ENCODE measurements at places on chromosomes 1 and 21.

DNA sequence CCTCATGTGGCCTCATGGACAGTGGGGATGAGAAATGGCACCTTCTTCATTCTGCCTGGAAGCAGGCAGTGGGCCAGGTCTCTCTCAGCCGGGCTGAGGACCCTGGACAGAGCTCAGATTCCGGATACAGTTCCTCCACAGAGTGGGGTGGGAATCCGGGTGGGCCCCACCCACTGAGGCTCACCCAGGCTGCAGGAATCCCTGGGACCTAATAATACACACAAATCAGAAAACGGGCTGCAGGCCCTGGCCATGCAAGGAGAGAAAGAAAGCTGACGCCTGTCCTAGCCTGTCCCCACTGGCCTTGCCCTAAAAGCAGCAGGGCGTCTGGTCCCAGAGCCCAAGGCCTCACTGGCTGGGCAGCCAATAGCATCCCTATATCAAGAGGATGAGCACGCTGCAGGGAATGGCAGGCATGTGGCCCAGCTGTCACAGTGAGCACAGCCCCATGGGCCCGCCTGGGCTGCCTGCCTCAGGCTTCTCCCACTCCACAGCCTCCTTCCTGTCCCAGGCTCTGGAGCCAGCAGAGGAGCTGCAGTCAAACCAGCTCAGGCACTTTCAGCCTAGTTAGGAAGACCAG is 25.3 kb downstream of the ACTA1 start:
- no peak for DNase-seq

DNA sequence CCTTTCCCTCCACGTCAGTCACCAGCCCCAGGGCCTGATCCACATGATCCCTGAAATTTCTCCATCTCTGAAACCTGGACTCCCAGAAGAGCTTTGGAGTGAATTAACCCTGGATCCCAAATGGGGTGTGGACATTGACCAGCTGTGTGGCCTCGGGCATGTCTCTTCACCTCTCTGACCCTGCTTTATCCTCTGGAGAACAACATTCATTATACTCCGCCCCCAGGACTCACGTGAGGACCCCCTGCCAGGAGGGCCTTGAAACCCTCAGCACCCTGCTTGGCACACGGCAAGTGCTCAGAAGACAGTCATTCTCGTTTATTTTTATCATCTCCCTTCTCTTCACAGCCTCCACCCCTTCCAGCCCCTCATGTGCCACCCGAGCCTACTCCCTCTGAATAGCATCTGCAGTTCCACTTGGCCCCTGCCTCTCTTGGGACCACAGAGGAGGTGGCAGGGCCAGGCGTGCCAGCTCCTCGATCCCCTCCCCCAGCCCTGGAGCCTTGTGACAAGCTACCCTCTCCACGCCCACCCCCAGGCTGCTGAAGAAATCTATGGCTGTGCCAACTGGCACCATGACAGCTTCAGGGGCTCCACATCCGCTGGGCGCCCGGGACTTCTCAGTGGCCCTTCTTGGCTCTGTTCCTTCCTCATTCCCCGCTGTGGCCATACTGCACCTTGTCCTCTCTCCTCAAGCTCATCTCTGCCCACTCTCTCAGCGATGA is 18.0 kb downstream of the ADGRB2 start:
- DNase-seq: no peak

DNA sequence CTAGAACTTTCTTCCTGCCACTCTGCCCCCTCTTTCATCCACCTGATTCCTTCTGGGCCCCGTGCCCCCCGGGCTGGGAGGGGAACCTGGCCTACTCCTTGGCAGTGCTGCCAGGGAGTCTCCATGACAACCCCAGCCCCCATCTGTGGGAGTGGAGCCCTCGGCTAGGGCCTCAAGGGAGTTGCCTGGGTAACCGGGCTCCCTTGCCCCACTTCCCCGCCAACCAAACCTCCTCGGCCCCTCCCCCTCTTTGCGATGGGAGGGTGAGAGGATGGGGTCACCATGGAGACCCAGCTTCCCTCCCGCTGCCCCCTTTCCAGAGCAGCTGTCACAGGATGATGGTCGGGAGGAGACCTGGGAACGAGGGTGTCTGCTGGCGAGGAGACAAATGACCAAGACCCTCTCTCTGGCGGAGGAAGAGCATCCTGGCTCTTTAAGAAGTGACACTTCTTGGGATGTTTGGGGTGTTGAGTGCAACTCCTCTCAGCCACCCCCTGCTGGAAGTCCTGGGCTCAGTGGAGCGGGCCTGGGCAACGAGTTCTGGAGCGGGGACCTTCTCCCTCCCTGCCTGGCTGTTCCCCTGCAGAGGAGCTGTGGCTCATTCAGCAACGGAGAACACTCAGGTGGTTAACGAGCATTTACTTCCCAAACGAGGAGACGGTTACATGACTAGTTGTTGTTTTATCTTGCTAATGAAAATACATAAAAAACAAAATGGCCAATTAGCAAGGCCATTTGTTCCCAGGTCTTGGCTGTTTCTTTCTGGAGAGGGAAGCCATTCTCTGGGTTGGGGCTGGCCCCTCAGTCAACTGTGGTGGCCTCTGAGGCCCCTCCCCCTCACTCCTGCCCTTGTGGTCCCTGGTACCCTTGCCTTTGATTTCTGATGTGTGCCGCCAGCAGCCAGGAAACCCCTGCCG is 82.8 kb downstream of the UBIAD1 start:
- DNase-seq: no peak

DNA sequence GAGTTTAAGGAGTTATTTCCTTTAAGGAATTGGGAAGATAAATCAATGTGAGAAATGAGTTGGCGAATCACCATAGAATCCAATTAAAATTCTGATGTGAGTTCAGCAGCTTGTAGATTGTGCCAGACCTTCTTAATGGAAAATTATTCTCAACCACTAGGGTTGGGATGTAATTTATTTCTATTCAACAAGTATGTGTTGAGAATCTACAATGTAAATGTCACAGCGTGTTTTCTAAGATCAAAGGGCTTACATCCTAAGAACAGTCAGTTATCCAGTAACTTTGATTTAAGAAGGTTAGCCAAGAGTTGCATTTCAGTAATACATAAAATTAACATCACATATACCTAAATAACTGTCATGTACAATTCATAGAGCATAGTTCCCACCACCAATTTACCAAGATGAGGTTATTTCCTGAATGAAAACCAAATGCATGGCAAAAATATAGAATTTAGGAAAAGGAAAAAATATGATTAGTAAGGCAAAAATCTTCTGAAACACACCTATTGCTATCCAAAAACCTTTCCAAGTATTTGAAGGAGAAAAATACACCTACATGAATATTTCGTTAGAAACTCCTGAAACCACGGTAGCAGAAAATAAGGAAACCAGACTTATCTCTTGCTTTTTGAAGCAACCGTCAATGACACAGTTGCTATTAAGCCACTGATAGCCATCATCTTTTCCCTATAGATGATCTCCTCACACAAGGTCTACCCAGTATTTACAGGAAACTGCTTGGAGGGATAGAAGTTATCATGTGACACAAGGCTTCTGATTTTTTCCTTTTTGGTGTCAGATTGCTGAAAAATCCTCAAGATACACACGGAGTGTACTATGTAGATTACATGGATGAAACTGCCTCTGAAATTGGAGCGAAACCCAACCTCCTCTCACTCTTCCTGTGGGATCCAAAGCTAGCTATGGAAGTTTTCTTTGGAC is 259.4 kb upstream of the POGK start:
- no peak for DNase-seq

GRCh38 chr1:154463512-154463990 is 38.5 kb upstream of the TDRD10 start:
- DNase-seq: peak; percentile 49

DNA sequence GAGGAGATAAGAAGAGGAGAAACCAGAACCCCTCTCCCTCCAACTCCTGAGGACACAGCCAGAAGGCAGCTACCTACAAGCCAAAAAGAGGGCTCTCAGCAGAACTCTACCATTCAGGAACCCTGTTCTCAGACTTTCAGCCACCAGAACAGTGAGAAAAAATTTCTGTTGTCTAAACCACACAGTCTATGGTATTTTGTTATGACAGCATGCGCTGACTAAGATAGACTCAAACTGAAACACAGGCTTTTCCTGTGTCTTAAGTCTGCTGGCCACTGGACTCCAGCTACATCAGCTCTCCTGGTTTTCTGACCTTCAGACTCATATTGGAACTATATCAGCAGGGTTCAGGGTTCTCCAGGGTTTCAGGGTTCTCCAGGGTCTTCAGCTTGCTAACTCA is 126.5 kb upstream of the TNFSF4 start:
- DNase-seq: no peak

- no peak for DNase-seq
These were observed 11.9 kb upstream of the ZBTB21 start for GRCh38 chr21:42022091-42022430.

GRCh38 chr21:25670726-25671125 is 31.7 kb downstream of the JAM2 start:
- DNase-seq: no peak

GRCh38 chr1:155383406-155383805 is 62.7 kb downstream of the RUSC1 start:
- DNase-seq: no peak

GRCh38 chr1:115252585-115252984 is 85.5 kb downstream of the NGF start:
- peak; percentile 45 for DNase-seq

DNA sequence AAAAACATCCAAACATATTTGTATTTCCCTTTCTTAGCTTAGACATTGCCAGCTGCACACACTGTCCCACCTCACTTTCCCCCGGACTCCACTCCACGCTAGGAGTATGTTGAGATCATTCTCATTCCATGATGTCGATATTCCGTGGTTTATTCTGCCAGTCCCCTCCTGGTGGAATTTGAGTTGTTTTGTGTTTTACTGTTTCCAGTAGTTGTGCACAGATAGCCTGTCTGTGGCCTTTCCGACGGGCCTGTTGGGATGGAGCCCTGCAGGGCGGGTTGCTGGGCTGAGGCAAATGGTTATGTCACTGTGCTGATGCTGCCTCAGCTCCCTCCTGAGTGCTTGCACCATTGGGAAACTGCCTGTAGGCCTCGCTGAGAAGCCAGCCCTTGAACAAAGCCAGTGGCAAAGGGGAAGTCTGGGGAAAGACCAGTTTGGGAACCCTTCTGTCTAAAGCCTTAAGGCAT is 12.8 kb downstream of the TRAPPC10 start:
- DNase-seq: peak; percentile 82

DNA sequence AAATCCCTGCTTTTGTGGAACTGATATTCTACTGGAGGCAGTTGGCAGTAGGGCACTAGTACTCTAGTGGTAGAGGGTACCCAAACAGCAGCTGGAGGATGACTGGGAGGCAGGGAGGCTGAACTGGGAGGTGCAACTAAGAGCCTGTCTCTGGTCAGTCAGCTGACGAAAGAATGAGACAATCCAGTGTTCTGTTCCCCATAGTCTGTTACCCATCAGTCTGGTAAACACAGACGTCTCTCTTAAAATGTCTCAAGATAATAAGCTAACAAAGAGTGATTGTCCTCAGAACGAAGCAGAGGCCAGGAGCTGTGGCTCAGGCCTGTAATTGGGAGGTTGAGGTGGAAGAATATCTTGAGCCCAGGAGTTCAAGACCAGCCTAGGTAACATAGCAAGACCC is 30.4 kb downstream of the TFAP2E start:
- no peak for DNase-seq

GRCh38 chr1:170460001-170460400 is 72.0 kb upstream of the GORAB start:
- no peak for DNase-seq

GRCh38 chr1:23577056-23578004 is 18.0 kb upstream of the ID3 start:
- DNase-seq: peak; percentile 19

DNA sequence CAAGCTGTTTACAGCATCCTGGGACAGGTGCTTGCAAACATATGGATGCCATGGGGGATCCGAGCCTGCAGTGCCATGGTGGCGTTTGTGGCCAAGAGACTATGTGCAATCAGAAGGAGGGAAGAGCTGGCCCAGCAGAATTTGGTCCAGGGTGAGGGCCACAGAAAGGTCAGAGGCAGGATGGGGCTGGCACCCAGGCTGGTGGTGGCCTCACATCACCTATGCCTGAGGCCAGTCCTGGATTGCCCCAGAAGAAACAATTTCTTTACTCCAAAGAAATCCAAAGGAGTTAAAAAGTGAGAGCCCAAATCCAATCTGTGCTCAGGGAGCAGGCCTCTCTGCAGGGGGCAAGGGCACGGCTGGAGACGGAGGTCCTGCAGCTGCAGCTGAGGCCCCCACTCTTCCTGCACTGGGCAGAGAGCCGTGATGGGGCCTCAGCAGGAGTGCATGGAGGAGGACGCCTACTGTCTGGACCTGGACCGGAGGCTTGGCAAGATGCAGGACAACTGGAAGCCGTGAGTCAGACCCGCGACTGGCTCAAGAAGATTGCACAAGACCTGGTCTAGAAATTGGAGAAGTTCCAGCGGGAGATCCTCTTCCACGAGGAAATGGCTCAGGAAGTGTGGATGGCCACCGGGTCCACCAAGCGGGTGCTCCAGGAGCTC is 163.5 kb downstream of the RYR2 start:
- no peak for DNase-seq

GRCh38 chr1:206693592-206693991 is 8.9 kb downstream of the MAPKAPK2 start:
- no peak for DNase-seq

DNA sequence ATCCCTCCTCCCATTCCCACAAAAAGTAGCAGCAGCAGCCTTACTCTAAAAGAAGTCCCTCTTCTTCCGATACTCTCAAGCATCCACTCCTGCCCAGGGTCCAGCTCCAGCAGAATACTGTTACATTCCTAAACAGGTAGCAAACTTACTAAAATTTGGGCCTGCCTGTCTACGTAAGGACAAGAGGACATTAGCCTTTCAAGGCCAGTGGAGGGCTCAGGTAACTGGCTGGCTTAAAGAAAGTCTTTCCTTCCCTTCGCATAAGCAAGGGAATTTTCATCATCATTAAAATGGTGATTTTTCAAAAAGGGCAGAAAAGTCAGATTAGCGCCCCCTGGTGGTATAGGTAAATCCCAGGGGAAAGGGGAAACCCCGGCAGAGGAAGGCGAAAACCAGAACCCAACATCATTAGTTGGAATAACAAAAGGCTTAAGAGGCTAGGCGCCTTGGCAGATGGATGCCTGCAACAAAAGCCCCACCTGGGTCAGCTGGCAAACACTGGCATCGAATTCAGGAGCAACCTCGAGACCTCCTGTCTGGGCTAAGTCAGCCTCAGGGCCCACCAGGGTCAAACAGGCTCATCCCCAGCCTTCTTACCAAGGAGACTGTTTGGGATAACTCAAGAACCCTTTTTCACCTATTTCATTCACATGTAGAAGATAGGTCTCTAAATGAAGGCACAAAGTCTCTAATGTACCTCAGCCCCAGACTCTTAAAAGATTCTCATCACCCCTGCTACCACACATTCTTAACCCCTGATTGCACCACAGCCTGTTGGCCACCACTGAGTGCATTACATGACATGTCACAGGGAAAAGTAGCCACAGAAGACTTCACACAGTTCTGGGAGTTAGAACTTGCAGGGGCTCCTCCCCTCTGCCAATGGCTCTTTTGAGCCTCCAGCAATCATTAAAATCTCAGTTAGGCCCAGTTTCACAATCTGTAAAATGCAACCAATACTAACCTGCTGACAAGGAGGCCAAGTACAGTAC is 36.7 kb downstream of the ERI3 start:
- peak; percentile 76 for DNase-seq

- DNase-seq: peak; percentile 23
These were observed 11.4 kb downstream of the SLC45A3 start for GRCh38 chr1:205668951-205669340.

GRCh38 chr1:242477944-242478343 is 46.6 kb downstream of the PLD5 start:
- no peak for DNase-seq

All from OCI-M1 (cell line).